GM23338 (cell line): ENCODE measurements at places on chromosomes 5 and 9. TPM values are rescaled to one million over a fixed set of nuclear protein-coding genes. Genes with fewer than 3 reads are reported as not detected.

Gene CCL21
- polyA plus RNA-seq = not detected in 2 replicates

Gene ZNF618
- 10.3 and 12.1 TPM in 2 replicates for polyA plus RNA-seq

Gene XPA
- 5.8 and 9.1 TPM in 2 replicates for polyA plus RNA-seq

Gene PCDHB4
- polyA plus RNA-seq = 0.87 and 1.3 TPM in 2 replicates

Gene TXN
- polyA plus RNA-seq = 1,031 and 1,034 TPM in 2 replicates

Gene PCDHGB1
- polyA plus RNA-seq = 0.52 and 0.74 TPM in 2 replicates

DNA sequence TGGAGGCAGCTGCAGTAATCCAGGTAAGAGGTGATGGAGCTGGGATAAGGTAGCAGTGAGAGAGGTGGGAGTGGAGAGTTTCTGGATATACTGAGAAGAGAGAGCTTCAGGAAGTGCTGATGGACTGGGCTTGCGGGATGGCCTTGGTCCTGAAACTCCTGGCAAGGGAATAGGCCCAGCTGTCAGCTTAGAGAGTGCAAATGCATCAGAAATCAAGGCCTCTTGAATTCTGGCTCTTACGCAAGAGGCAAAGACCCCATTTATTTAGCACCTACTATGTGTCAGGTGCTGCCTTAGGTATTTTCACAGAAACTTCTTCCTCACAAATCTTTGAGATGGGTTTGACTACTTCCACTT, 227.2 kb upstream of the MAP3K1 start:
- H3K36me3 ChIP-seq = no peaks in the 10 kb centered on the region
- H3K27ac ChIP-seq = no peak overlapping the region
- no peaks in the 10 kb centered on the region for H3K27me3 ChIP-seq
- no peak for DNase-seq
- H3K4me3 ChIP-seq = no peak overlapping the region
- no peaks in the 10 kb centered on the region for H3K4me1 ChIP-seq

GRCh38 chr9:91682806-91683205, 259.2 kb upstream of the NFIL3 start:
- H3K27me3 ChIP-seq = no peaks in the 10 kb centered on the region
- H3K4me3 ChIP-seq = no peak overlapping the region
- DNase-seq = no peak

DNA sequence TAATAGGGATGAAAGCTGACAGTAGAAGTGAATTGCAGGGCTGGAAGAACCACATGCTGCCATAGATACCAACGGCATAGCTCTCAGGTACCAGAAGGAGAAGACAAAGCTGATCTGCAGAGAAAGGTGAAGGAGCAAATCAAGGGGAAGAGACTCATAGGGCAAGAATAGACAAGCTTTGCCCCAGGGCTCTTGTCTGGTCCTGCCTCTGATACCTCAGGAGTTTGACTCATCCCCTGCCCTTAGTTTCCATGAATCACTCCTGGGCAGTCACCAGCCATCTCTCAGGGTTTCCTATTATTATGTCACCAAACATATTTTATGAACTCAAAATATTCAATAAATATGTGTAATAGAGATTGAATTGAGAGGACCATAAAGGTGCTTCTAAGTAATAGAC, 800.9 kb downstream of the DNAH5 start:
- no peaks in the 10 kb centered on the region; the same call in 1 of the 2 replicates for H3K4me1 ChIP-seq
- no peak for DNase-seq
- H3K4me3 ChIP-seq = no peak overlapping the region
- no peaks in the 10 kb centered on the region for H3K36me3 ChIP-seq
- no peaks in the 10 kb centered on the region for H3K27me3 ChIP-seq
- H3K27ac ChIP-seq = no peak overlapping the region

GRCh38 chr5:56460681-56461191, 227.6 kb upstream of the ANKRD55 start:
- H3K36me3 ChIP-seq = no peaks in the 10 kb centered on the region
- no peak overlapping the region for H3K4me3 ChIP-seq
- DNase-seq = no peak
- H3K27me3 ChIP-seq = no peaks in the 10 kb centered on the region
- H3K27ac ChIP-seq = no peak overlapping the region

- H3K4me3 ChIP-seq = no peak overlapping the region
- peak; percentile 82 for DNase-seq
- no peaks in the 10 kb centered on the region for H3K27me3 ChIP-seq
- no peak overlapping the region for H3K27ac ChIP-seq
- H3K36me3 ChIP-seq = 0 out of 2 replicates have a peak, but pooled peaks cover 4% of the 10 kb centered on the region
- peaks cover 5% of the 10 kb centered on the region for H3K4me1 ChIP-seq
Measured at GRCh38 chr9:72635197-72635596, 113.8 kb downstream of the TMC1 start.

DNA sequence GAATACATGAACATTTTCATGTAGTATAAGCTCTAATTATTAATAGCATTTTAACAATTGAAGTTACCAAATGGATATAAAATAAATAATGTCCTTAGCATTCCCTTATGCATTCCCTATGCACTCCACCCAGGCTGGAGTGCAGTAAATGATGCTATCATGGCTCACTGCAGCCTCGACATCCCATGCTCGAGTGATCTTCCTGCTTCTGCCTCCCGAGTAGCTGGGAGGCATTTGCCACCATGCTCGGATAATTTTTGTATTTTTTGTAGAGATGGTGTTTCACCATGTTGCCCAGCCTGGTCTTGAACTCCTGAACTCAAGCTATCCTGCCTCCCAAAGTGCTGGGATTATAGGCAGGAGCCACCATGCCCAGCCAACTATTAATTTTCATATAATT, 184.0 kb downstream of the PBX3 start:
- H3K4me1 ChIP-seq = peaks cover 6% of the 10 kb centered on the region
- H3K27me3 ChIP-seq = no peaks in the 10 kb centered on the region
- no peak overlapping the region for H3K4me3 ChIP-seq
- H3K27ac ChIP-seq = 0 out of 2 replicates have a peak overlapping the region, but pooled peaks have one; percentile 29
- H3K36me3 ChIP-seq = peaks cover 1% of the 10 kb centered on the region; the same call in 1 of the 2 replicates

DNA sequence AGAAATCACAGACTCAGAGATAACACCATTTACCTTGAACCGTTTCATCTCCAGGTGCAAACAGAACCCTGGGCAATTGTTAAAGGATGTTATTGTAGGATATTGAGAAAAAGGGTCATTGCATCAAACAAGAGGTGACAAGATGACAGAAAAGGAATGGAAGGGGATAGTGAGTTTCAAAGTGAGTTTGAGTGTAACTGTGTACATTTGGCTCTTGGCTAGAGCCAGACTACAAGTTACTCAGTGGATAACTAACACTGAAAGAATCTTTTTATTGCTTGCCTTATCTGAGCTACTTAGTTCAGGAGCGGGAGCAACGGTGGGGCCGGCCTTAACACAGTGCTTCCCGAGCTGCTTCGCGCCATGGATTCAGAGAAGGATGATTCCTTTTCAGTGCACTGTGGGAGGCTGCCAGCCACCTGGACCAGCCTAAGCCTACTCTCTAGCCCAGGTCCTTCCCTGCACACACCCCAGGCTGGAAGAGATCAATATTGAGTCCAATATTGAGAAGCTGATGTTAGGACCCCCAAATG, 193.4 kb downstream of the ATPSCKMT start:
- DNase-seq = no peak
- H3K4me3 ChIP-seq = no peak overlapping the region
- peaks cover 17% of the 10 kb centered on the region for H3K36me3 ChIP-seq

- no peak overlapping the region for H3K27ac ChIP-seq
- DNase-seq = no peak
- no peaks in the 10 kb centered on the region for H3K27me3 ChIP-seq
- H3K36me3 ChIP-seq = no peaks in the 10 kb centered on the region
Measured at GRCh38 chr5:5364932-5365331, 57.5 kb upstream of the ICE1 start.

DNA sequence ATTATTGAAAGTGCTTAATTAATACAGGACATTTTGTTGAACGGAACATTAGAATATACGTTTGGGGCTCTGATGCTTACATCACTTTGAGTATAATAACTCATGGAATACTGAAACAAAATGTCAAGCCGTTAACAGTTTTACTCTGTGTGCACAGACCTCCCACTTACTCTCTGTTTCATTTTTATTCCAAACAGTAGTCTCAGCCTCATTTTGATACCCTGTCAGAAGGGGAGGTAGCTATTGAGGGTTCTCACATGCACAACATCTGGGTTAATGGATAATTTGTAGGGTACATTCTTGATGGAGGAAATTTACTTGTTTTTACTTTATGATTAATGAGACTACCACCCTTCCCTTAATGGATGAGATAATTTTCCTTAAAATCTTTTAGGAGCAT, 59.0 kb downstream of the SCAMP1 start:
- H3K4me1 ChIP-seq = no peaks in the 10 kb centered on the region
- DNase-seq = no peak
- H3K4me3 ChIP-seq = no peak overlapping the region
- H3K27ac ChIP-seq = no peak overlapping the region

GRCh38 chr5:180090098-180090768, 18.7 kb upstream of the RNF130 start:
- peak; percentile 96 for DNase-seq
- peak overlapping the region; percentile 98 for H3K27ac ChIP-seq
- no peaks in the 10 kb centered on the region for H3K36me3 ChIP-seq
- H3K4me1 ChIP-seq = peaks cover 26% of the 10 kb centered on the region
- H3K27me3 ChIP-seq = no peaks in the 10 kb centered on the region
